ENCODE measurements at places on chromosomes 13 and 19.

GRCh38 chr13:110124201-110124940 lies 182.6 kb downstream of the COL4A1 start:
- DNase-seq: no peak

- DNase-seq: peak; percentile 69
Observed at GRCh38 chr19:33143897-33144405, 12.0 kb downstream of the WDR88 start.

DNA sequence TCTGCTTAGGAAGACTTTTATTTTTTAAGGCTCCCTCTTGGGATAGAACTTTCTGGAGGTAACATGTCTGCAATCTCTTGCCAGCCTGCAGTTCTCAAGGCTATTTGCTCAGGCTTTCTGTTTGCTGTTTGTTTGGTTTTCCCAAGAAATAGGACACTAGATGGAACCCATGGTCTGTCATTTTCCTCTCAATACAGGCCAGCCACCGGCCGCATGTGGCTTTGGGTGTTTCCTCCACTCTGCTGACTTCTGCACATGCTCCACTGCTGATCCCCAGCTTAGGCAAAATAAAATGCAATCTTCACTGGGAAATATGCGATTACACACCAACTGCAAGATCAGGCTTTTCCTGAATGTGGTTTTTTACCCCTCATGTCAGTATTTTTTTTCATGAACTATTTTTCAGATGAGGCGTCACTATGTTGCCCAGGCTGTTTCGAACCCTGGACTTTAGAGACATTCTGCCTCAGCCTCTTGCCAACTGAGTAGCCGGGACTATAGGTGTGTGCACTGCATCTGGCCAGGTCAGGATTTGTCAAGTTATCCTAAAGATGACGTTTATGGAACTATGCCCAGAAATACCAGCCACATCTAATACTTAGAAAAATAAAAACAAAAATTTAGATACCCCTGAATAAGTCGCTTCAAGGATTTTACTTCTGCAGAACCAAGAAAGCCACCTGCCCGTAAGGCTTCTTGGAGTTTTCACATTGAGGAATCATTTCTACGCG lies 94.3 kb upstream of the PABPC3 start:
- no peak for DNase-seq

- no peak for DNase-seq
Observed at GRCh38 chr13:45055198-45055901, 65.0 kb upstream of the GTF2F2 start.

GRCh38 chr13:51993713-51994112 lies 17.5 kb downstream of the ATP7B start:
- DNase-seq: no peak

- DNase-seq: no peak
Observed at GRCh38 chr13:97308735-97309429, 86.7 kb downstream of the MBNL2 start.

DNA sequence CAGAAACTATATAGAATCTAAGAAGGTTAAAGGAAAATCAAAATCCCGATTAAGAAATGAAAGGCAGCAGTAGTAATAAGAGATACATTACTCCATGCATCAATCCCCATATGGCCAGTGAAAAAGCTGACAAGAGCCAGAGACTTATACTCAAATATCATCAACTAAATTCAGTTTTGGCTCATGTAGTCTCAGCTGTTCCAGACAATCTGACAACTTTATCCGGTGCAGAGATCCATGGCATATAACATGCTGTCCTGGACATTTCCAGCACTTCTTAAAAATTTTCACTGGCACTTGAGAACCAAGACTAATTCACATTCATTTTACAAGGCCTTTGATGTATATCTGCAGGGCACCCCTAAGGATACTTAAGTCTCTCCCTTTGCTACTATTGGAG lies 255.7 kb upstream of the KLHL1 start:
- no peak for DNase-seq

DNA sequence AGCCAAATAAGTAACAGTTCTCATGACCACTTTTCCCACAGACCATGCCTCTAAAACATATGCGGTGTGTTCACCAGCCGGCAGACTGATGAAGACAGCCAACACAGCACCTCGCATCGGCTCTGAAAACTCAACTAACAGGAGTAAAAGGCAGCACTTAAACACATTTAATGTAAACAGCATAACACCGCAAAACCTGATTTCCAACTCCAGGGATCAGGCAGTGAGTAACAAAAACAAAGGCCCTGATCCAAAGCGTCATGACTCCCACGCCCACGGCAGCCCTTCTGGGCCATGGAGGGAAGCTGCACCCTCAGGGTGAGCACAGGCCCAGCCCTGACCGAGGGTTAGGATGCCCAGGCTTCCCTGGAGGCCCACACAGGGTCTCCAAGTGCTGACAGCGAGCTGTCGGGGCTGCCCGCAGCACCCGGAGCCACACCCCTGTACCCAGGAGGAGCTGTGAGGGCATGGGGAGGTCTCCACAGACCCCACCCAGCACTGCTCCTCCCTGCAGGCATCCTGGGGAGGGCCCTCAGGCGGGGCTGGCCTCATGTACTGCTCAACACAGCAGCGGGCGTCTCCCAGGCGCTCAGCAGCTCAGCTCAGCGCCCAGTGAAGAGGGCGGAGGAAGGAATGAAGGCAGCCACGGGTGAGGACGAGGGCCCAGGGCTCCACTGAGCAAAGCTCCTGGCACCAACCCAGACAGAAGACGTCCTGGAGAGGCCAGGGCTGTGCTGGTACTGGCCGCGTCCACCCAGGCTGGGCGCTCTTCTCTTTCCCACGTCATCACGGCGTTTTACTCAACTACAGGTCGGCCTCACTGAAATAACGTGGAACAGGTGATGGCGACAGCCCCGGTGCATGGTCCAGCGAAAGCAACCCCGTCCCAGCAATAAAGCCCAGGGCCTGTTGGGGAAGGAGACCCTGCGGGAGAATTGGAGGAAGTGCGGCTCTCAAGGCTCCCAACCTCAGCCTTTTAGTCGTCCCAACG lies 53.7 kb downstream of the RASA3 start:
- no peak for DNase-seq

DNA sequence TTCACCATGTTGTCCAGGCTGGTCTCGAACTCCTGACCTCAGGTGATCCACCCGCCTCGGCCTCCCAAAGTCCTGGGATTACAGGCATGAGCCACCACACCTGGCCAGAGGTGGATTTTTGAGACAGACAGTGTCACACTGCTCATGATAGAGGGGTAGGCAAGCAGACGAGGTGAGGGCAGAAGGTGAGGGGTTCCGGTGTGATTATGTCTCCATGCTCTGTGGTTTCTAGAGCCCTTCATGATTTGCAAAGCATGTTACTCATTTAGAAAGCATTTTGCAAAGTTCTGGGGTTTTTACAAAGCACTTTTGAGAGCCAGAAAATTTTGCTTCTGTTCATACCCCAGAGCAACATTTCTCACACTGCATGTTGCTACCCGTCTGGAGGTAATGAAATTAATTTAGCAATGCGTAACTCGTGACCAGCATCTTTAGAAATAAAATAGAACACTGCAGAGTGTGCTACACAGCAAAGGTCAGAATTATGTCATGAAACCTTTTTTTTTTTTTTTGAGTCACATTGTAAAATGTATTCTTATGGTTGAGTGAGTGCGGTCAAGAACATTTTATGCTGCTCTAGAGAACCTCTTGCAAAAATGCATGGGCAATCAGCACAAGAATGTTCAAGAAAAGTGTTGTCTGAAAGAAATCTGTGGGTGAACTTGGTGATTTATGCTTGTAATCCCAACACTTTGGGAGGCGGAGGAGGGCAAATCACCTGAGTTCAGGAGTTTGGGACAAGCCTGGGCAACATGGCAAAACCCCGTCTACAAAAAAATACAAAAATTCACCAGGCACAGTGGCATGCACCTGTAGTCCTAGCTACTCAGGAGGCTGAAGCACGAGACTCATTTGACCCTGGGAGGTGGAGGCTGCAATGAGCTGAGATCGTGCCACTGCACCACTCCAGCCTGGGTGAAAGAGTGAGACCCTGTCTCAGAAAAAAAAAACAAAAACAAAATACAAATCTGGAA lies 58.0 kb downstream of the MAP4K1 start:
- no peak for DNase-seq

- no peak for DNase-seq
Observed at GRCh38 chr19:36398571-36398970, 19.6 kb upstream of the ZFP14 start.

DNA sequence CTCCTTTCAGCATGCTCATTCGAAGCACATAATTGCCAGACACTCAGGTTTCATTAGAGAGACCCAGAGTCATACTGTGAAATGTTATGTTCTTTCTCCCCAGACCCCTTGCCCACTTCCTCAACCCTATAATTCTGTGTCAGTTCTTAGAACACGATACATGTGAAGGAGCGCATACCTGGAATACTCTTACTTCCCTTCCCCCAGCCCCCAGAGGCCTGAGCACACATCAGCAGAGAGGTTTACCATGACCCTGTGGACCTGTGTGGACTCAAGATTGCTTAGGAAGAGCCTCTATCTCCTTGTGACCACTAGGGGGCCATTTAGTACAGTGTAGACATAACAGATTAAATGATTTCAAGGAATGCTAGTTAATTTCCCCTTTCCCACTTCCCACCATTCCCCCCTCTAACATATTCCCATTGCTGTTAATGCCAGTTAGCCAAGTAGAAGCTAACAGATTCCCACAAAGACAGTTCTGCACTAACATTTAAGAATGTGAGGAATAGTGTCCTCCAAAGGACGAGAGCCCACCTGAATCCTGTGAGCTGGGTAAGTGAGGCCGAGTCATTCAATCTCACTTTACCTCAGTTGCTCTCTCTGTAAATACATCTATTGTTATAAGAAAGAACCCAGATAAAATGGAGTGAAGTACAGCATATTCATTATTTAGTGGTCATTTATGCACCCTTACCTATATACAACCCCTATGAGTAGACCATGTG lies 154.2 kb upstream of the MAB21L1 start:
- DNase-seq: peak; percentile 10

GRCh38 chr13:95745752-95746151 lies 68.8 kb downstream of the DNAJC3 start:
- DNase-seq: no peak

- no peak for DNase-seq
Observed at GRCh38 chr19:24051516-24051915, 35.5 kb upstream of the ZNF254 start.

DNA sequence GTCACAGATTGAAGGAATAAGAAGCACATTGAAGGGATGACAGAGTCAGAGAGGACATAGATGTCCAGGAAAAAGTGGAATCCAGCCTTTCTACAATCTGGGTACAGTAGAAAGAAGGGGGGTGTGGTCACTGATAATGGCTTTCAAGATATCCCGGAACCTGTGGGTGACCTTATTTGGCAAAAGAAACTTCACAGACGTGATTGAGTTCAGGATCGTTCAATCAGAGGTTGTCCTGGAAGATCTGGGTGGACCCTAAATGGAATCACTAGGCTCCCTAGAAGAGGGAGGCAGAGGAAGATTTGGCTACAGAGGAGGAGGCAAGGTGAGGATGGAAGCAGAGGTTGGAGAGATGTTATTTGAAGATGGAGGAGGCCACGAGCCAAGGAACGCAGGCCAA lies 13.0 kb upstream of the SYCN start:
- DNase-seq: no peak

- DNase-seq: no peak
Observed at GRCh38 chr13:98443329-98443728, 133.6 kb downstream of the STK24 start.

DNA sequence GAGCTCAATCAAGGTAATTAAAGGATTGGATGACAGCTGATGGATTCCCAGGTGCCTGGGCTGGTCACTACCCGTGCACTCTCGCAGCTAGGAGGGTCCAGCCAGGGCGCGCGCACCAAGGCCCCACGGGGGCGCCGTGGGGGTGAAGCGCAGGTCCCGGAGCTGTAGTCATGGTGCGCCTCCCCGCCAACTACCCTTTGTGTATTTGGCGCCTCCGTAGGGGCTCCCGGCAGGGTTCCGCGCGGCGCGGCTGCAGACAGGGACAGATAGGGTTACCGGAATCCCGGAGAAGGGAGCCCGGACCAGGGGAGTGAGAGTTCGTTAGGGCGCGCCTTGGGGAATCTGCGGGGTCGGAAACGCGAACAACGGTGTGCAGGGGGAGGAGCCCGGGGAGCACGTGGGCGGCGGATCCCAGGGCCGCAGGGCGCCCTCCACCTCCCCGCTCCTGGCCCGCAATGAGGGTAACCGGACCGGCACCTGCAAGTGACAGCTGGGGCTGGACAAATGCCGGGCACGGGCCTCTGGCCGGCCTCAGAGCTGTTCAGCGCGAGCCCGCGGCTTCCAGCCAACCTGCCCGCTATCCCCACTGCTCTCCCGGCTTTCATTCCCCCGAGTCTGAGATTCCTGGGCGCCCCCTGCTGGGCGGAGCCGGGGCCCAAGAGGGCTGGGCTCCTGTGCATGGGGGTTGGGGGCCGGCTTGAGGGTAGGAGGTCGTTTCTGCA lies 3.4 kb upstream of the PRAM1 start:
- peak; percentile 94 for DNase-seq

DNA sequence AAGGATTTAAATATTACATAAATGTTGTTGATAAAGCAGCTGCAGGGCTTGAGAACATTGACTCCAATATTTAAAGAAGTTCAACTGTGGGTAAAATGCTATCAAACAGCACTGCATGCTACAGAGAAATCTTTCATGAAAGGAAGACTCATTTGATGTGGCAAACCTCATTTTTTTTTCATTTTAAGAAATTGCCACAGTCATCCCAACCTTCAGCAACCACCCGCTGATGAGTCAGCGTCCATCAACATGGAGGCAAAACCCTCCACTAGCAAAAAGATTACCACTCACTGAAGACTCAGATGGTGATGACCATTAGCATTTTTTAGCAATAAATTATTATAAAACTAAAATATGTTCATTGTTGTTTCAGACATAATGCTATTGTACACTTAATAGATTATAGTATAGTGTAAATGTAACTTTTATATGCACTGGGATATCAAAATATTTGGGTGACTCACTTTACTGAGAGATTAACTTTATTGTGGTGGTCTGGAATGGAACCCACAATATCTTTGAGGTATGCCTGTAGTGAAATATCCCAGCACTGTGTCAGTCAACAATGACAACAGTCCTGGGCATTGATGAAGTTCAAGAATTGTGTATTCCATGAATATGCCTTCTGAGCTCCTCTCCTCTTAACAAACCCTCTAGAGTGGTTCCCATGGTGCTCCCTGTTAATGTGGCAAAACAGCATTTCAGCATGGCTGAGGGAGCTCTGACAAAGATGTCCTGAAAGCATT lies 52.4 kb upstream of the SOX21 start:
- no peak for DNase-seq

DNA sequence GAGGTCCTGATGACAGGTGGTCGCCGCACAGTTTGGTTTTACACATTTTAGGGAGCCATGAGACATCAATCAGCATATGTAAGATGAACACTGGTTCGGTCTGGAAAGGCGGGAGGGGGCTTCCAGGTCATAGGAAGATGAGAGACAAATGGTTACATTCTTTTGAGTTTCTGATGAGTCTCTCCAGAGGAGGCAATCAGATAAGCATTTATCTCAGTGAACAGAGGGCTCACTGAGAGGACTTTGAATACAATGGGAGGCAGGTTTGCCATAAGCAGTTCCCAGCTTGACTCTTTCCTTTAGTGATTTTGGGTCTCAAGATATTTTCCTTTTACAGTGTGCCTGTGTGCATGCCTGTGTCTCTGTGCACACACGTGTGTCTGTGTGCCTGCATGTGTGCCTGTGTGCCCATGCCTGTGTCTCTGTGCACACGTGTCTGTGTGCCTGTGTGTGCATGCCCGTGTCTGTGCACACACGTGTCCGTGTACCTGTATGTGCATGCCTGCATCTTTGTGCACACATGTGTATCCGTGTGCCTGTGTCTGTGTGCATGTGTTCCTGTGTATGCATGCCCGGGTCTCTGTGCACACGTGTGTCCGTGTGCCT lies 35.5 kb upstream of the TMEM255B start:
- DNase-seq: no peak
